ENCODE measurements at places on chromosomes 2 and 18.

DNA sequence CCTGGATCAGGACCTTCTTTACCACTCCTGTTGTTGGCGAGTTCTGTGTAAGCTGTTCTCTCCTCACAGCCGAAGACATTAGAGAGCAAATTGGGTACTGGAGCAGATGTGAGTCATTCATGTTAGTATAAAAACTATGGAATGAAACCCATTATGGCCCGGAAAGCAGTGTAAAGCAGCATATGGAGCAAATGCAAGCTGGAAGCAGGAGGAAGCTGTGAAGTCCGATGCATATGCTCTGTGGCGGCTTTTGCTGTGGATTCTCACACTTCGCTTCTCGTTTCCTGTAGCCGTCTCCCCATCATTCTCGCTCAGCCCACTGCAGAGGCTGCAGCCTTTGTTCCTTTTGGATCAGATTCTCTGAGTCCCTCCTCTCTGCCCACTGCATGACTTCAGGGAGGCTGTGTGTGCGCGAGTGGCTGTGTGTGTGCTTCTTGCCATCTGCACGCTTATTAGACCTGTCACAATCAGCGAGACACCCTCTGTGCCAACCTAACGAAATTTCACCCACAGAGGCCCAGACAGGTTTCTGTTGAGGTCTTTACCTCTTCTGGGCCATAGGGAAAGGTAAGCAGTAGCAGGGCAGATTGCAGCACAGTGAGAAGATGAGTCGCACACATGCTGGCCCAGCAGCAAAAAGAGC, 3.3 kb upstream of the GALNT14 start:
- no peak for DNase-seq

- DNase-seq: no peak
Observed at GRCh38 chr18:2096551-2096950, 474.8 kb downstream of the METTL4 start.

DNA sequence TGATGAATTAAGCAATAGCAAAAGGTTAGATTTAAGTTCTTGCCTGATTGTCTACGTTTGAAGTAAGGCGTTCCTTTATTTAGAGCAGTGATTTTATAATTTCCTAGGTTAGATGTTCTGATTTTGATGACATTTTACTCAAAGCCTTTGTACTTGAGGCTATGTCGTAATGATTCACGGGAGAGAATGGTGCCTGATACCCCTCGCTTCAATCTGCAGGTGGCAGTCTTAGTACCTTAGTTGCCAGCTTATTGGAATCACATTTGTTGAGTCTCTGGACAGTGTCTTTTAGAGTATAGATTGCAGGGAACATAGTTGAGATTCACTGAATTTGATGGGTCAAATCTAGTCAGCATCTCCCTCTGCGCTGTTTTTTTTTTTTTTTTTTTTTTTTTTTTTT, 89.5 kb downstream of the BIRC6 start:
- no peak for DNase-seq

DNA sequence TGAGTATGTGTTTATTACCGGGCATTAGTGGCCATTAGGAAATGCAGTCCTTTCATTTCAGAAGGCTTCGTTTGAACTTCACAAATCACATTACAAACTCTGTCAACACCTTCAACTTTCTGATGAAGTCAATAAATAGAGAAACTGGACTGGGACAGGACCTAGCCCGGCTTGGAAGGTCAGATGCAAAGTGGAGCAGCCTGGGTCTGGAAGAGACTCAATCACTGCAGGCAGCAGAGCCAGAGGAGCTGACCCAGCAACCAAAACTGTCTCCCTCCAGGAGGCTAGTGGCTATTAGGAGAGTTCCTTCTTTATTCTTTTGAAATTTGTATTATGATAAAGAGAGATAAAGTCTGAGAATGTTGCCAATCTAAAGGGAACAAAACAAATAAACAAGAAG, 167.2 kb upstream of the SPOPL start:
- DNase-seq: no peak

DNA sequence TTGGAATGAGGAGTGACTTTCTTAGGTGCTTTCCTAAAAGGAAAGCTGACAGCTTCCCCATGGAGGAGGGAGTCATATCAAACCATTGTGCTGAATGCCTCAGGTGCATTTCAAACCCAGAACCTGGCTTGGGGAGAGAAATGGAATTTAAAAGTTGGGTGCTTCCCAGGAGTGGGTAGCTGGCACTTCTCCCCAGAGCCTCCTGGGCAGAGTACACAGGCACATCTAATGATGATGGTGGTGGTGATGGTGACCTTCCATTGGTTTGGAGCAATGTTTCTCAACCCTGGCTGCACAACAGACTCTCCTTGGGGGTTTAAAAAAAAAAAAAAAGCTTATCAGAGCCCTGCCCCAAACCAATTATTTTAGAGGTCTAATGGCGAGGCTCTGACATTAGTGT, 8.3 kb downstream of the FOSL2 start:
- no peak for DNase-seq

DNA sequence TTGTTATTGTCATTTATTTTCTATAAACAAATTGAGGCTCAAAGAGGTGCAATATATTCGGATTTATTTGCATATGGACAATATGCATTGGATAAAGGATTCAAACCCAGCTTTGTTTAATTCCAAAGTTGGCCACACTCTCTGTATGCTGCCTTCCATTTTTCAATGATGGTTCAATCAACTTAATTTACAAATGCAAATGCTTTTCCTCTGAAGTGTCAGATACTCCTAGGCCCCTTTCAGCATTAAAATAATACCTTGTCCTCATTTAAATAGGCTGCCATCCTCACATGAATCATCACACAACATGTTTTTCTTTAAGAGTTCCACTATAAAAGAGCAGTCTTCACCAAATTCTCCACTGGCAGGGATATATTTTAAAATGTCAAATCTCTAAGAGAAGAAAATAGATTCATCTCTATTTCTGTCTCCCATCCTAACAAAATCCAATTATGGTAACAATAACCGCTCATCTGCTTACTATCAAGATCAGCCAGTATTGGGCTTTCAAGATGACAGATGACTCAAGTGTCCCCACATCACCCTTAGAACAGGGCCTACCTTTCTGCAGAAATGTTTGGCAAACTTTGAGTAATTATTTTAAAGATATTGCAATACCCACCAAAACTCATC, 114.8 kb downstream of the SCG2 start:
- DNase-seq: no peak

DNA sequence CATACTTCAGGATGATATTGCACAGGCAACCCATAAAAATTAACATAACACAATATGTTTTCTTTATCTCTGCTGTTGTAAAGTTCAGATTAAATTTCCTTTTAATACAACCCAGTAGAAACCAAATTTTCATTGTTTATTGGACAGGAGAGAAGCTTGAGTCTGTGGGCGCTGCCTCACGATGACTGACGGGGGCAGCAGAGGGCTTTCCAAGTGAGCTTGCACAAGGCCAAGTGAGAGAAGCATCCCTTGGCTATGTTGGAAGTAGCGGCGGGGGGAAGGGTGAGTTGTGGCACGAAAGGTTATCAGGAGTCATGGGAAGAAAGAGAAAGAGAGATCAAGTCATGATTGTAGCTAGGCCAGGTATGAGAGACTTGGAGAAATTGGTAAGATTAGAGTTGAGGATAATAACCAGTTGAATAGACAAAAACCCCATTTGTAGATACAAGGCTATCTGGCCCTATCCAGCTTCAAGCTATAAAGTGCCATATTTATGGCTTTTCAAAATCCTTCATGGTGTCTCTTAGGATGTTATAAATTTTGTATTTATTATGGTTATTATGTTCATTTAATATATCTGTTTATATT, 413.7 kb upstream of the FAM98A start:
- peak; percentile 45 for DNase-seq

DNA sequence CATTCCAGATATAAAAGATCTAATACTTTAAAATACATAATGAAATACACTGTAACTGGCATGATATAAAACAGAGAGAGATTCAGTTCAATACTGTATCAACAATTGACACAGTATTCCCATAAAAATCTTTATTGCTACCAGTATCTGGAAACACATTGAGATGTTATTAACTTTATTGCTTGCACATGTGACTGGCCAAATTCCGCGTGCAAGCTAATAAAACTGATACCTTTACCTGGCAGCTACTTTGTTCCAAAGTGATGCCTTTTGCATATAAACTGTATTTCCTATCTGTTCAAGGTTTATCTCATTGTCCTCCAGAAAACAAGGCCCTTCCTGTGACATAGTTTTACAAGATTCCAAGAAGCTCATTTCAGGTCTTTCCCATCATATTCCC, 15.4 kb upstream of the REG1B start:
- no peak for DNase-seq

DNA sequence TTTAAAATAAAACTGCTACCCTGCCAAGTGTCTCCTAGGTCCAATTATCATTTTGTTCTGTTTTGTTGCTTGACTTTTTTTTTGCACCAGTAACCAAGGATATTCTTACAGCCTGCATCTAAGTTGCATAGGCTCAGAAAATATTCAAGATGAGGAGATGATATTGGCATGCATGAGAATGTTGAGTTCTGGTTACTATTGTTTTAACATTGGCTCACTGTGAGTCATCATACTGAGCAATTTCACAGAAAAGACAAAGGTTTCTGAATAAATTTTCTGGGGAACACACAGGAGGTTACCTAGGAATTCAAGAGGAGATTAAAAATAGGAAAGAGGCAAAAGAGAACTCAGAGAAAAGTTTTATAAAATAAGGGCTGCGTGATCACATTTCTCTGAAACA, 84.8 kb upstream of the POU3F3 start:
- DNase-seq: peak; percentile 13

- no peak for DNase-seq
Observed at GRCh38 chr2:235719146-235719942, 225.5 kb downstream of the AGAP1 start.

DNA sequence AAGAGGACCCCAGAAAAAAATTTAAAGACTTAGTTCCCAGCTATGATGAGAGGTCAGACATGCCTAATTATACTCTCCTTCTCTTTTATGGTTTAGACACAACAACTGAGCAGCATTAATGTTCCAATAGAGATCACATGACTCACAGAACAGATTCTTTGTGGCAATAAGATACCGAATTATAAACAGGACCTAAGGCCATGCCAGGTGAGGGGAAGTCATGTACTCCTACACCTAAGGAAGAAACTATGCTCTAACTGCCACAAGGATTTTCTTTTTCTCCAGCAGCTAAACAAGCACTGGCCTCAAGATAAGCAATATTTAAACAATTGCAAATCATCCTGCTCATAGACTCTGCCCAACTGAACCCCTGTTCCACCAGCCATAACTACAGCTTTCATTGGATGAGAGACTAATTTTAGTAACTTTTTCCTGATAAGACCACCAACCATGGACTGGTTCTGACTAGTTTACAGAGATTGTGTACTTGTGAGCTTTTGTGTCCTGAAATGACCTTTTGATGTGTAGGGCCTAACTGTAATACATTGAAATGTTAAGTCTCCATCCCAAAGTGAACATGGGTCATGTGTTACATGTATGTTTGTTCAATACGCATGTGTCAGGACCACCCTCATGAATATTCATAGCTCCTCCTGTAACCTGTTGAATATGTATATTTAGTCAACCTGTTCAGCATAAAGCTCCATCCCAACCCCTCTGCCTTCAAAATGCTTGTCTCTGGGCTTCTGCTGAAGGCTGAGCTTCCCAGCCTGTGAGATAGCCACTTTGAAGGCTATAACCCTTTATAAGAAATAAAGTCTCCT, 21.6 kb upstream of the NFE2L2 start:
- DNase-seq: no peak

DNA sequence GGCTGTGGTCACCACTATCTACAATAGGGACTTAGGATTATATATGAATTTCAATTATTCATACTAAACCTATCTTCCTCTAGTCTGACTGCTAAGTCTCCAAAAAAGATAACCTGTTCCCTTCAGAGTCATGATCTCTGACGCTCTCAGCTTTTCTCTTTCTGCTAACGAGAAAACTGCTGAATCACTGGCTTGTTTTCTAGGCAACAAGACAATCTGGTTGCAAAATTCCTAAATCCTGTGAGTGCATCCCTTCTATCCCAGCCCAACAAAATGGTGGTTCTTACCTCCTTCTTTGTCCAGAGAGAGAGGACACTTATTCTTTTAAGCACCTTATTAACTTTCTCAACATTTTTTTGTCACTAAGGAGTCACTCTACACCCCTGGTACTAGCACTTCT, 312.3 kb upstream of the PKDCC start:
- no peak for DNase-seq

- no peak for DNase-seq
Observed at GRCh38 chr2:62475172-62476011, 30.6 kb downstream of the TMEM17 start.

GRCh38 chr2:40512256-40512655, 60.4 kb upstream of the SLC8A1 start:
- DNase-seq: no peak

- no peak for DNase-seq
Observed at GRCh38 chr18:43482600-43482999, 205.3 kb upstream of the SYT4 start.

DNA sequence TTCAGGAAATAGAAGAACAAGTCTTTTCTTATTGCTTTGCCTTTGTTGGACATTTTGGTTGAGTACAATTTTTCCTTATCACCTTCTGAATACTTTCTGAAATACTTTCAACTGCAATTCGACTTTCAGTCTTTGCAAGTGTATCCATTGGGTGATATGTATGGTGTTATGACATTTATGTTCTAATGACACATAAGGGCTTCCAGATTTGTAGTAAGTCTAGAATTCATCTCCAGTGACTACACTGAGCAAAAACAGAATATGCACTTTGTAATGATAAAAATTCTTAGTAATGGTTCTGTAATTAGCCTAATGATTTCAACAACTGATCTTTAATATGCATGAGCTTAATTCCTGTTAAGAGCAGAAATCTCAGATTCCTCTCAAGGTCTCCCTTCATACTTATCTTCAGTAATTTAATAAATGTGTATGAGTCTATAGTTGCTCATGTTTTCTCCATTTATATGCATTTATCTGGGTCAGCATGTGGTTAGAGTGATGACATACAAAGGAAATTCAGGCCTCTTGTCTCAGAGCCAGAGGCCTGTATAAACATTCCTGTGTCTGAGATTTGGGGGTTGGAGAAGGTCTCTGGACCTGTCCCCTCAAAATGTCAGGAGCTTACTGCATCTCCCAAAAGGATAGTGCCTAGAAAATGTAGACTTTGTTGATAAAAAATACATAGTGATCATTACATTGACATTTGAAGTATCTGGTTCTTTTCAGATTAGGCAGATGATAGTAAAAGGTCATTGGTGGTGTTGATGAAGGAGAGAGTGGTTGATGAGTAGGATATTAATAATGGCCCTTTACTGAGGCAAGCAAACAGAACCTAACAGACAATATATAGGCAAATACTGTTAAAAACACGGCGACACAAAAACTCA, 114.9 kb downstream of the QPCT start:
- no peak for DNase-seq

DNA sequence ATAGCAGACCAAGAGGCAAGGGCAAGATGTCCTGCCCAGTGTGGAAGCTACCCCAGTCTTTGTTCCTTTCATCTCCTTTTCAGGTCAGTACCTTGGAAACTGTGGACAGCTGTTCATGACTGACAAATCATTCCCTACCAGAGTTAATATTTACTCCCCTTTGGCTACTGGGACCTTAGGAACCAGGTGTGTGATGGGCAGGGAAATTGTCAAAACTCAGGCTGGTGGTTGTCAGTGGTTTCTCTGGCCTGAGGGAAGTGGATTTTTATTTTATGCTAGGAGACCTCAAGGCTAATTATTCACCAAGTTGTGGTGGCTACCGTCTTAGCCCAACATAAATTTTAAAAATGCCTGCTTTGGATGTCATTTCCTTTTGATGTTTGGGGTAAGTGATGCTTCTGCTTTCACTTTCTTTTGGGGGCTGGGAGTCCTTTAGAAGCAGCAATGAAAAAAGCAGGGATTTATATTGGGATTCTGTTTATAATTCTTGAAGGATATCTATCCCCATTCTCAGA, 119.3 kb downstream of the SETBP1 start:
- DNase-seq: no peak

- no peak for DNase-seq
Observed at GRCh38 chr2:17355608-17356329, 162.5 kb downstream of the RAD51AP2 start.
